Fibroblast of pulmonary artery (primary cell): ENCODE measurements at places on chromosomes 16 and 17.

DNA sequence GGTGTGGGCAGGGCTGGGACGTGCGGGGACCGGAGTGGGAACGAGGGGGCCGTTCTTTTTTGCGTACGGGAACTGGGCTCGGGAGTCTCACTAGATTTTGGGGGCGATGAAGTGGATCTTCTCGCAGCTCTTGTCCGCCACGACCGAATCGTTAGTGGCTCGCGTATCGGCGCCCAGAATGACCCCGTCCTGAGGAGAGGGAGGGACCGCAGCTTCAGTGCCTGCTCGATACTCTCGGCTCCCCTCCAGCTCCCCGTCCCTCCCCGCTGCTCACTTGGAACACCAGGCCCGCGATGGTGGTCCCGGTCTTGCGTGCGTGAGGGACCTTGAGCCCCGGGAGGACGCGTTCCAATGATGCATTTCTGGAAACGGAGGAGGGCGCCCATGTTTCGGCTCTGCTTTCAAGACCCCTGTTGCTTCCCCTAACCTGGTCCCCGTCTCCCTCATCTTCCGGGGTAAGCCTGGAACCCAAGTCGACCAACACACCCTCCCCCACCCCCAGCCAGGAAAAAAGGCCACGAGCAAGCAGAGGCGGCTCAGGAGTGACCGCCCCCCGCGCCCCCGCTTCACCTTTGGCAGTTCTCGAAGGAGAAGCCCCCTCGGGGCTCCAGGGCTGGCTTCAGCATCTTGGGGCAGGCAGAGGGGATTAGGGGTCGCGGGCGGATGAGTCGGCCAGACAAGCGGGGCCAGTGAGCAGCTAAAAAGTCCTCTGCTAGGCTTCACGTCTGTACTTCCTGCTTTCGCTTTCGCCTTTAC is at the start of gene PSMB10:
Gene PSMB10, minus strand, starts transcription at position 727 of the 756 bp plus-strand sequence. Its CDS starts 101 bp downstream, at position 626.
- DNase-seq, result peak; percentile 32

DNA sequence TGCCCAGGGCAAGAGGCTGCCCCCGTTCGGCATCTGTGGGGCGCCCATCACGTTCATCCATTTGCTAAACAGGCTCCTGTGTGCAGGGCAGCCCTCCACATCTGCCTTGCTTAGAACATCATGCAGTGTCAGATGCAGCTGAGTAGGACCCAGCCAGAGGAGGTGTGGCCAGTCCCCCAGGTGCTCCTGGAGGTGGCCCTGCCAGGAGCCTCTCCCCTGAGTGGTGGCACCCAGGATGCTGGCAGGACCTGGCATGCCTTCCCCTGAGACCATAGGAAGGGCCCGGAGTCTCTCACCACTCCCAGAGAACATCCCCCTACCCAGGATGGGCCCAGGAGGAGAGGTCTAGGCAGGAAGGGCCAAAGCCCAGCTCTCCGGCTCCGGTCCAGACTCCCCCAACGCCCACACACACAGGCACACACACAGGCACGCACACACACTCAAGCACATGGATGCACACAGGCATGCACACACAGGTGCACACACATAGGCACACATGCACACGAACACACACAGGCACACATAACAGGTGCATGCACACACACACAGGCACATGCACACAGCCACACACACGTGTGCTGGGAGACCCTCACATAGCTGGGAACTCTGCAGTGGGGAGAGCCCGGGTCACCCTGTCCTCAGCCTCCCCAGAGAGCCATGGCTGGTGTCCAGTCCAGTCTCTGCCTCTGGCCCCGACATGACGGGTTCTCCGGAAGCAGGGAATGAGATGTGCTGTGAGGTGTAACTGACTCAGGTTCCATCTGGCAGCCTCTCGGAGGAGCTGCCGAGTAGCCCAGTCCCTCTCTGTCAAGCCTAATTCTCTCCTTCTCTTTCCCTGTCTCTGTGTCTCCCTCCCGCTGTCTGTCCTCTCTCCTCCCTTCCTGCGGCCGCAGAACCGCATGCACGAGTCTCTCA is 74.6 kb downstream of the AMFR start:
- DNase-seq, result no peak

- DNase-seq, result peak; percentile 83
Measured at GRCh38 chr16:46853713-46854443, 22.9 kb upstream of the C16orf87 start.

- peak; percentile 10 for DNase-seq
Measured at GRCh38 chr17:21167303-21167702, 40.5 kb downstream of the DHRS7B start.

DNA sequence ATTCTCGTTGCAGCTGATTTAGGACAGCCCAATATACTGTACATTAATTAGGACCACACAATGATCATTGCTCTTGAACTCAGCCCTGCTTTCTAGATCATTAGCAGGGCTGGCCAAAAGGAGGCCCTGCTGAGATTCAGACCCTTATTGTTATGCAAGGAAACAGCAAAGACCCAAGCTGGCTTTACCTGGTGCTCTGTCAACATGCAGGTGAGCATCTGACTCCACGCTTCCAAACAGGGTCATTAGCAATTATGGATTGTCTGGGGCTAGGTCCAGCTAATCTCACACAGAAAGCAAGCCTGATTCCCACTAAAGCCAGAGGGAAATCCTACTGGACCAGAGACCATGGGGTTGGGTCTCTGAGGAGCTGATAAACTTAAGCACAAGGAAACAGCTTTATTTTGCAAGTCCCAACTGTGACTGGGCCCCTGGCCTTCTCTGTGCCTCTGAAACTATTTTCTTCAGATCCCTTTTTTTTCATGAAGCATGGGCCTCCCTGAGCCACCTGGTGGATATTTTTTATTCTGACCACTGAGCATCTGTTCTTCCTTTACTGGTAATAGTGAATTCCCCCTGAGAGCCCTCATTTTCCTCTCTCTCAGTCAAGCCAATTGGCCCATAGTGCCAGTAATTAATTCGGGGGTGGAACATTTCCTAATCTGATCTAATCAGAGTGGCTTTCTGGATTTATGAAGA is 236.1 kb downstream of the GRIN2A start:
- no peak for DNase-seq

DNA sequence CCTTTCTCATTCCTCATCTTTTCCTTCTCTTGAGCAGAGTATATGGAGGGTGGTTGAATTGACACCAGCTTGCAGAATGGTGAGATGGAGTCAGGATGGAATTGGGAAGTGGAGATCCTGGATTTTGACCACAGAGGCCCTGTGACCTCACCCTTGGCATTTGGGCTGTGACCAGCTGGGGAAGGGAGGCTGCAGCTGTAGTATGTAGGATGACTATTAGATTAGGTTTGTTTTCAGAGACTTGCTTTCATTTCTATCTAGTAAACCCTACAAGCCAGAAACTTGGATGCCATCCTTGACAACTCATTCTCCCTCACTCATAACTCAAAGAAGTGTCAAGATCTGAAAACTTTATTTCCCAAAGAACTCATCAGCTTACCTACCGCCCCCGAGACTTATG is 5.9 kb downstream of the GNGT2 start:
- no peak for DNase-seq

DNA sequence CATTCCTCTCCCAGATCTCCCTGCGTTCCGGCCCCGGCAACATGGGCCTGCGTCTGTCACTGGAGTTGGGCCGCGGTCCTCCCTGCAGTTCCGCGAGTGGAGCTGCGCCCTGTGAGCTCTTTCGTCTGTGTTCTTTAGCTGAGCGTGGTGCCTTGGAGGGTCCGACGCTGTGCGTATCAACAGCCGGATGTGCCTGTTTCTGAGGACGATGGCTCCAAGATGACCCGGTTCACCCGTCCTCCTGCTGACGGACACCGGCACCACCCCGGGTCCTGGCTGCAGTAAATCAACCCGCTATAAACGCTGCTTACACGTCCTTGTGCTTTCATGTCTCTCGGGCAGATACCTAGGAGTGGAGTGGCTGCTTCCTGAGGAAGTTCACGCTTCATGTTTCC is 44.8 kb upstream of the GNG13 start:
- DNase-seq, result no peak

DNA sequence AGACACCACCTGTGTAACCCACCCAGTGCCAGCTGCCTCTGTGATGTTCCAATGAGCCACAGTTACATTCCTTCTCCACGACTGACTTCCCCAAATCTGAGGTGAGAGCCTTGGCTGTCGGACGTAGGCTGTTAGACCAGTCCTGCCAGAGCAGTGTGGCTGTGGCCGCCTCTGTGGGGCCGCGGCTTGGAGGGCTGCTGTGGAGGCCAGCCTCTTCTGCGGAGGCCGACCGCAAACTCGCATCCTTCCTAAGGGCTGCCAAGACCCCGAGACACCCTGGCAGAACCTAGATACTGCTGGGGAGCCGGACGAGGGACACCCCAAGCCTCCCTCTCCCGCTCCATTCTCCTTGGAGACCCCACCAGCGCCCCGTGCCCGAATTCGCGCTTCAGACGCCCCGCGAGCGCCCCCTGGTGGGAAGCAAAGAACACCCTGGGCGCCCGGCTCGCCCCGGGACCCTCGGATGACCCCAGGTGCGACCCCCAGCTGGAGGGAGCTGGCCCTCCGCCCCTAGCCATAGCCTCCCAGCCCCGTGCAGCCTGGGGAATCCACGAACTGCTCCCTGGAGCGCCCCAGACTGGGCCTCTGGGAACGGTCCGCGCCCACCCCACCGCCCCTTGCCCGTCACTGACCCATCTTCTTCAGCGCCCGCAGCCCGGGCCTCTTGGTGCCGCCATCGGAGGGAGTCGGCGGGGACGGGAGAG is 547 bp downstream of the PLCD3 start:
- no peak for DNase-seq

GRCh38 chr16:69706256-69706974 is 19.9 kb downstream of the NQO1 start:
- DNase-seq, result peak; percentile 73

- DNase-seq, result no peak
Measured at GRCh38 chr17:73156887-73157520, 7.8 kb upstream of the SSTR2 start.

- DNase-seq, result no peak
Measured at GRCh38 chr16:15757077-15757386, 99.8 kb downstream of the MYH11 start.

- no peak for DNase-seq
Measured at GRCh38 chr17:8966926-8967325, 1.4 kb upstream of the PIK3R5 start.

GRCh38 chr17:76071531-76072147 is 678 bp downstream of the SRP68 start:
- DNase-seq, result no peak

DNA sequence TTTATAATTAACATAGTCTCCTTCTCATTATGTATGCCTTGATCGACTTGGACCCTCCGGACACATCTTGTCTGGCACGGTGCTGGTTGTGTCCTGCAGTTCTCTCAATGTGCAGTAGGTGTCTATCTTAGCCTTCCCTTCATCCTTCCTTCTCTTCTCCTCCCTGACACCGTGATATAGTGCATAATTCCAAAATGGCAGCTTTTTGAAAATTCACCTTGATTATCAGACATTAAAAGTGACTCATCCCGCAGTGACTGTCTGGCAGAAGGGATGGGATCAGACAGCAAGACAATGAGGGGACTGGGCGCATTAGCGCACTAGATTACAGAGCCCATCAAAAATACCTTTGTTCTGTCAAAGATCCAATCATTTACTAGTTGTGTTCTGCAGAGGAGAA is 70.0 kb upstream of the PMFBP1 start:
- DNase-seq, result peak; percentile 77

- peak; percentile 97 for DNase-seq
Measured at GRCh38 chr16:57628008-57628781, at the start of gene ADGRG1. ADGRG1 (plus strand) TSS chr16:57628630; CDS start chr16:57650288, 21,658 bp downstream.

GRCh38 chr16:80947708-80948625 is 58.7 kb downstream of the CMC2 start:
- peak; percentile 76 for DNase-seq

DNA sequence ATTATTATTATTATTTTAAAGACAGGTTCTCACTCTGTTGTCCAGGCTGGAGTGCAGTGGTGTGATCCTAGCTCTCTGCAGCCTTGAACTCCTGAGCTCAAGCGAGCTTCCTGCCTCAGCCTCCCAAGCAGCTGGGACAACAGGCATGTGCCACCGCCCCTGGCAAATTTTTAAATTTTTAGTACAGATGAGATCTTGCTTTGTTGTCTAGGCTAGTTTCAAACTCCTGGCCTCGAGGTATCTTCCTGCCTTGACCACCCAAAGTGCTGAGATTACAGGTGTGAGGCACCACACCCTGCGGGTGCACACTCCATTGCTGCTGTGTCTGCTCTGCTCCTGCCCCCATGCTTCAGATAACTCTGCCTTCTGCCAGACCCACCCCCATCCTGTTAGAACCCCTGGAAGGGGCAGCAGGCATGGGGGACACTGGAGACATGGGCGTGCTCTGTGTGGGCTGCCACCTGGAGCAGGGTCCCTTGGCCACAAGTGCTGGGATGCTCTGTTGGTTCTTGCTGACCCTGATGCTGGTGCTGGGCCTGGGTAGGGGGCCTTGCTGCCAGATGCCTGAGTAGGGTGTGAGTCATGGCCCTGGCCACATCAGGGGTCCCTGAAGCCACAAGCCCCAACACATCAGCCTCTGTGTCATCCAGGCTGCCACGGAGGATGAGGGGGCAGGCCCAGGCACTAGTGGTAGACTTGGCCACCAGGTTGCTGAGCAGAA is 2.6 kb downstream of the GGT6 start:
- DNase-seq, result no peak

- DNase-seq, result peak; percentile 66
Measured at GRCh38 chr16:67767953-67768352, 38.4 kb downstream of the RANBP10 start.

DNA sequence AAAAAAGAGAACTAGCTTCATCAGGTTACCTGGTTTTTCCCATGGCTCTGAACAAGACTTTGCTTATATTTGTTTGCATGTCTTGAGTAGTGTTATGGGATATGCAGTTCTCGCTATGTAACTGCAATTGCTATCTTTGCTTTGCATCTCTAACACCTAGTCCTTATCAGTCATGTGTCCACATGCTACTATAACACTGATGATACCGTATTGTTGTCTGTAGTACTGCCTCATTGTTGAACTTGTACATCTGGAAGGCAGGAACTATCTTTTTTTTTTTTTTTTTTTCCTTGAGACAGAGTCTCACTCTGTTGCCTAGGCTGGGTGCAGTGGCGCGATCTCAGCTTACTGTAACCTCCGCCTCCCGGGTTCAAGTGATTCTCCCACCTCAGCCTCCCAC is 2.5 kb downstream of the PSME3 start:
- no peak for DNase-seq

GRCh38 chr16:55145771-55146603 is 178.0 kb upstream of the IRX6 start:
- no peak for DNase-seq

DNA sequence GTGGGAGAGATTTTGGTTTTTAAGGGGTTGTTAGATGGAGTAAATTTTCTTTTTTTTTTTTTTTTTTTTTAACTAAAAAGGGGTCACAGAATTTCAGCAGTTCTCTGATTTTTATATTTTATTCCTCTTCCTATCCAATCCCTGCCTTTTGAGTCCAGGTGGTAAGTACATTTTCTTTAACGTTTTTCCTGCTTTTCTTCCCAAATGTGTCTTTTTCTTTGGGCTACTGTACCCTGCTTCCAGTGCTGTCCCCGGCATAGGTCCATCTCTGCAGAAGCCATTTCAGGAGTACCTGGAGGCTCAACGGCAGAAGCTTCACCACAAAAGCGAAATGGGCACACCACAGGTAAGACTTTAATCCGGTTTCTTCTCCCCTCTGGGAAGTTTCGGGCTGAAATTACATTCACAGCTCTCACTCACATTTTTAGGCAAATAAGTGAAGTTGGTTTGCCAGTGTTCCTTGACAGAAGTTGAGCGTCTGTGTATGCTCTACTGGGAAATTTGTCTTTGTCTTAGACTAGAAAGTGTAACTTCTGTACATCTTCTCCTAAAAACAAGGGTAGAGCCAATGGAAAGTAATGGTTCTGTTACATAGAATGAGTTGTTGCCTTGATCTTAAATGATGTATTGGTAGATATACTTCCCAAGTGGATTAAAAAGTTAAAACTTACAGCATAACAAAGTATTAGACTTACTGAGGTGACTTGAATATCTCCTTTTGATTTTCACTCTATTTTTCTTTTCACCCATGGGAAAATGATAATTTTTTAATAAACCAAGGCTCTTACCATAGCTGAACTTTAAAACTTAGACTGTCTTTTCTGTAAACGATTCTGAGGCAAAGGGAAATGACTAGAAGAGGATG is 54.5 kb downstream of the TUBD1 start:
- DNase-seq, result peak; percentile 66
